Activated CD8-positive, alpha-beta T cell treated with anti-CD3 and anti-CD28 coated beads for 36 hours (primary cell): ENCODE measurements at places on chromosomes 12 and 14. TPM values are rescaled to one million over a fixed set of nuclear protein-coding genes. Genes with fewer than 3 reads are reported as not detected.

DNA sequence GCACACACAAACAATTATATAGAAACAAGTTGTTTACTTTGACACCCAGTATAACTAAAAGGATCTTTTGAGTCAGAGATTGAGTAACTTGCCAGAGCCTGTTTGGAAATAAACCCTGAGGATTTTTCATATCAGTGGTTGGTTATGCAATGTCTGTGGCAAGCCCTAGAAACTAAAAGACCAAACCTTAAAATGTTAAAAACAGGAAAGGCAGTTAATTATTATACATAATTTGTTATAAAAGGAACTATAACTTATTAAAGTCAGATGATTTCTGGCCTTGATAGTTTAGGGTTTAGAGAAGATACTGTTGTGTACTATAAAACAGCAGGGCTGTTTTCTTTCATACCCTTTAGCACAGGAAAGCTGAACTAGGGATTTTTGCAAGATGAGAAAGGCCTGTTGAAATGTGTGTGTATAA lies 44.1 kb downstream of the PSEN1 start:
- no peak for DNase-seq

GRCh38 chr14:104249089-104249488 lies 110.7 kb downstream of the KIF26A start:
- no peak for DNase-seq

DNA sequence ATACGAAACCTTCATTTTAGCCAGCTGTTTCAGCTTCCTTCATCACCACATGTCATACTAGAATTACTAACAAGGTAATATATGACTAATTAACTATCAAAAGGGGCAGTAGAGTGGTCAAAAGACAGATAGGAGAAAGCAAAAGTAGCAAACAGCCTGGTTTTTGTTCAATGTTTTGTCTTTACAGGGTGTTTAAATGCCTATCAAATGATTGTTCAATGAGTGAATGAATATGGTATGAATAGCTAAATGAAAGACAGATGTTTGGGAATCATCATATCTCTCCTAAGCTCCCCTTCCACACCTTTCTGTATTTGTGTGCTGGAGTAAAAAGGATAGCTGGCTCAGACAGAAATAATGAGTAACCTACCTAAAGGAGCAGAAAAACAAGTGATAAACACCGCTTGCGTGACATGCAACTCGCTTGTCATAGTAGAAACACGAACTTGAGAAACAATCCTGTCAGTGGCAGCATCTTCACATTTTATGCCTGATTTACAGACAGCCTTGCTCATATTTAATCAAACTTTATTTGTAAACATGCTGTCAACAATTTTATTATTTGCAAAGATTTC lies 34.2 kb downstream of the ABCC9 start:
- no peak for DNase-seq

Gene ADAM21
- total RNA-seq: 0.29 TPM

- DNase-seq: peak; percentile 2
Measured at GRCh38 chr14:88232771-88233170, 90.3 kb downstream of the KCNK10 start.

Gene OTOGL
- total RNA-seq: not detected

Gene PPP1R12A
- 56.6 TPM for total RNA-seq

DNA sequence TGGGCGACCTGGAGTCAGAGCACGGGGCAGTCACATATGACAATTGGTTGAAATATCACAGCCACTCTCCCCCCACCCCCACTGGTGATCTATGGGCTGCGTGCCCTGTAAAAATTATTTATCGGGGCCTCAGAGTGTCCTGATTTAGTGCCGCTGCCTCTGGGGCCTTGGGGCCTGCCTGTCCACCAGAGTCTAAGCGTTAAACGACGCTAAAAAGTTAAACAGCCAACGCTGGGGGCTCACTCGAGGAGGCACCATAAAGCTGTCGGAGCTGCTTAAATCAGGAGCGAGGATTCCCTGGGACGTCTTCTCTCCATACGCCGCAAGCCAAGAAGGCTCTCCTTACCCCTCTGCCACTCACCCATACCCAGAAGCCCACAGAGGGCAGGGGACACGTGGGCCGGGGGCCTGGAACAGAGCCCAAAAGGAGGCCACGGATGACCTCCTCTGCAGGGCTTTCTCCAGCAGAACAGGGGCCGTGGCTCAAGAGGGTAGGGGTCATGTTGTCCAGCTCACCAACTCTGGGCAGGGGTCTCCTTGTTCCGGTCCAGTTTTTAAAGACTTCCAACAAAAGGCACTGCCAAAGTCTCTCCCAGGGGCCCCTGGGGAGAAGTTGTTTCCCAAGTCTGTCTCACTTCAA lies 42.2 kb downstream of the SMUG1 start:
- no peak for DNase-seq

- DNase-seq: no peak
Measured at GRCh38 chr12:107468182-107468581, 217.4 kb upstream of the PWP1 start.

Gene SNW1
- 121 TPM for total RNA-seq

- peak; percentile 53 for DNase-seq
Measured at GRCh38 chr12:8590842-8591545, 21.7 kb downstream of the AICDA start.

GRCh38 chr14:71625891-71626701 lies 306.1 kb upstream of the RGS6 start:
- DNase-seq: no peak
